ENCODE measurements at places on chromosomes 6 and 20. TPM values are rescaled to one million over a fixed set of nuclear protein-coding genes. Genes with fewer than 3 reads are reported as not detected.

The DAAM2 gene
- 25.9 TPM for total RNA-seq

The CALHM5 gene
- 4.4 TPM for total RNA-seq

The SLC35B3 gene
- 18.2 TPM for total RNA-seq

The POU5F1 gene
- total RNA-seq = under 0.01 TPM

The GABRR2 gene
- total RNA-seq = 0.26 TPM

The UCKL1 gene
- total RNA-seq = 27.9 TPM

The ECT2L gene
- 0.17 TPM for total RNA-seq

The MCUR1 gene
- 7.4 TPM for total RNA-seq

The EEF1A2 gene
- total RNA-seq = 1.7 TPM

The PXDC1 gene
- 52.7 TPM for total RNA-seq

DNA sequence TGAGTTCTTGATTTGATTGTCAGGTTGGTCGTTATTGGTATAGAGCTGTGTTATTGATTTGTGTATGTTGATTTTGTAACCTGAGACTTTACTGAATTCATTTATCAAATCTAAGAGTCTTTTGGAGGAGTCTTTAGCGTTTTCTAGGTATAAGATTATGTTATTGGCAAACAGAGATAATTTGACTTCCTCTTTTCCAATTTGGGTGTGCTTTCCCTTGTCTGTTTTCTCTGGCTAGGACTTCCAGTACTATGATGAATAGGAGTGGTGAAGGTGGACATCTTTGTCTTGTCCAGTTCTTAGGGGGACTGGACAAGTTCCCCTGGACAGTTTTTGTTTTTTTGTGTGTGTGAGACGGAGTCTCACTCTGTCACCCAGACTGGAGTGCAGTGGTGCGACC lies 17.4 kb downstream of the HLA-DOA start:
- DNase-seq = no peak

DNA sequence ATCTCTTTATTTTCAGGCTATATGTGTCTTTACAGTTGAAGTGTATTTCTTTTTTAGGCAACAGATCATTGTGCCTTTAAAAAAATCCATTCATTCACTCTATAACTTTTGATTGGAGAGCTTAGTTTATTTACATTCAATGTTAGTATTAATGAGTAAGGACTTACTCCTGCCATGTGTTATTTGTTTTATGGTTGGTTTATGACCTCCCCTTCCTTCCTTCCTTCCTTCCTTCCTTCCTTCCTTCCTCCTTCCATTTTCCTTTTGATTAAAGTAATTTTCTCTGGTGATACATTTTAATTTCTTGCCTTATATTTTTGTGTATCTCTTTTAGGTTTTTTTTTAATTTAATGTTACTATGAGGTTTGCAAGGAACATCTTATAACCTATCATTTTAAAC lies 1005.3 kb upstream of the EPHA7 start:
- no peak for DNase-seq

- DNase-seq = peak; percentile 44
Measured at GRCh38 chr6:26215585-26216358, 128.5 kb downstream of the HFE start.

DNA sequence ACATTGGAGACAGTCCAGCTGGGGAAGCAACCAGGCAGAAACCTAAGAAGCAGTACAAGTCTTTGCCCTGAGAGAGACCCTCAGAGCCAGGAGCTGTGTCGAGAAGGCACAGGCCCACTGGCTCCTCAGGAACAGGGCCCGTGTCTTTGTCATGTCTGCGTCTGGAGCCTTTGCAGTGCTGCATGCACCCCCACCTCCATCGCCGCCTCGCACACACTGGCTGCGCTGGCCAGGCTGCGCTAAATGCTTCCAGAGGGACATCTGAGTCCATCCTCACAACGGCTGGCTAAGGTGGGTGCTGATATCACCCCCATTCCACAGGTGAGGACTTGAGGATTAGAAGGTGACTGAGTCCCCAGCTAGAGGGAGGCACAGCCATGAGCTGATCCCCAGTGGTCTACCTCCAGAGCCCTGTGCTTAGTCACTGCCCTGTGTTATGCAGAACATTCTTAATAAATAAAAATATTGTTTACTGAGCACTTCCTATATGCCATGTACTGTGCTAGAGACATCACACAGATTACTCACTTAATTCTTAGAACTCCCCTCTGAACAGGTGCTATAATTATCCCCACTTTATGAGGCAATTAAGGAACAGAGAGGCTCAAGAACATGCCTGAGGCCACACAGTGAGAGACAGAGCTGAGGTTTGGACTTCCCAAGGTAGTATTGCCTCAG lies 27.6 kb downstream of the GABRR2 start:
- DNase-seq = no peak

DNA sequence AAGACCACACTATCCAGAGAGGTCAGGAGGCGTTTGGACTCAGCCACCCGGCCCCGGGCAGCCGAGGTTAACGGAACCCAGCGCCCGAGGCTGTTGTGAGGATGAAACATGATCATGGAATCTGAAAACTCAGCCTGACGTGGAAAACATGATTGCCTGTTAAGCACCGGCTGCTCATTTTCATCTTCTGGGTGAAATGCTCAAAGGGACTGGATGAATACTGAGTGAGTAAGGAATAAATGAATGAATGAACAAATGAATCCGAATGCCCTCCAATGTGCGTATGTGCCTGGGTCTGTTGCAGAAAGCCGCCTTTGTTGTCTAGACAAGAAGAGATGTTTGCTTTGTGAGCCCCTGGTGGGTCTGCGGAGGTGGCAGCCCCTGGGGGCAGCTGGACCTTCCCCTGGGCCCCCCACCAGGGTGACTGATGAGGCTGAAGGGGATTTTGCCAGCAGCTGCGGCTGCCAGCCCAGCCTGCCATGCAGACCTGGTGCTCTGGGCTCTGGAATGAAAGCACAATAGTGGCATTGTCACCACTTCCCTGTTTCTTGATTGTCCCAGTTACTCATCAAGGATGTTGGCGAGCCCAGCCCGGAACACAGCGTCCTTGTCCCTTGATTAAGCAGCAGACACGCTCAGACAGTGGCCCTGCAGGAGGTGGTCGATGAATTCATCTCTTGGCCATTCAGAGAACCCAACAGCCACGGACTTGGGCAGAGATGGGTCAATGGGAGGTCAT lies 211.1 kb downstream of the ANKRD60 start:
- DNase-seq = peak; percentile 89

DNA sequence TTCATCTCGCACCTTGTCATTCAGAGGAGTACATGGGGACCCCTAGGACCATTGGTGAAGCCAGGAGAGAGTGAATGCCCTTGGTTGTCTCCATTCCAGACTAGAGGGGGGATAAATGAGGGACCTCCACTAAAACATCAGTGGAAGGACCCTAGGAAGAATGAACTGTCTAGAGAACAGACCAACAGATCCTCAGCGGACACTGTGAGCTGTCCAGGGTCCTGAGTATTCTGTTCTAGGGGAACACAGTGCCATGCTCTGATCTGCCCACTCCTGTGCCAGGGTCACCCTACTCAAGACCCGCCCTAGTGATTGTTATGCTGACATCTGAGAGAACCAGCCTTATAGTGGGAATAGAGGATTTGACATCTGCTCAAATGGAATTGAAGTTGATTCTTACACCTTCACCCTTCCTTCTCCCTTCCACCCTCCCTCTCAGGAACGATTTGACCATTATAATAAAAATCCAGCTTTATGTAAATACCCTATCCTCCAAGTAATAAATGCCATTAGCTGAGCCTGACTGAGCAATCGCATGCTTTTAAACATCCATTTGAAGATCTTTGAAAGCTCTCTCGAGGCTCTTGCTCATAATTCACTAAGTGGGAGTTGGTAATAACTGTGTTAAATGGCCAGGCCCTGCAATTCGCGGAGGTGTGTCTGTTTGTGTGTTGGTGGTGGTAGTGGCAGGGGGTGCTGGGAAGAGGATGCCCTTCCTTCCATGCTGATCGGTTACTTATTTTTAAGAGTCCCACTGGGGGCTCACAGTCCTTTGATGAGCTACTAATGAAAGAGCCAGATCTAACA lies 43.6 kb upstream of the SLC32A1 start:
- DNase-seq = peak; percentile 26

GRCh38 chr6:19925533-19925932 lies 88.4 kb downstream of the ID4 start:
- DNase-seq = no peak

GRCh38 chr6:47897247-47897646 lies 115.4 kb downstream of the OPN5 start:
- no peak for DNase-seq

GRCh38 chr6:93962566-93962965 lies 543.2 kb upstream of the EPHA7 start:
- DNase-seq = no peak

- peak; percentile 96 for DNase-seq
Measured at GRCh38 chr6:21753241-21754108, 159.9 kb downstream of the SOX4 start.

DNA sequence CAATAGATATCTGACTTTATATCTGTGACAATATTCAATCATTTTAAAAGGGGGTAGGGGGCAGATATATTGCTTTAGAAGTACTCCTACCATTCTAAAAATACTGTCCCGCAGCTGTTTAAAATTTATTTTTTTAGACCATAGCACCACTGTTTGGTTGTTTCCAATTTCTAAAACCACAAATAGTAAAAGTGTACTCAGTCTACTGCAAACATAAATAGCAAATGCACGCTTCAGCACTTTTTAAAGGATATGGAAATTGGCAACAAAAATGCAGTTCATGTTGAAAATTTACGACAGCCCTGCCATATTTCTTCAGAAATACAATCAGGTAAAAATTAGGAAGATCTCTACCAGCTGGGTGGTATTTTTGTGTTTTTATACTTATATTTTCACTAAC lies 132.0 kb upstream of the RUNX2 start:
- DNase-seq = peak; percentile 12

DNA sequence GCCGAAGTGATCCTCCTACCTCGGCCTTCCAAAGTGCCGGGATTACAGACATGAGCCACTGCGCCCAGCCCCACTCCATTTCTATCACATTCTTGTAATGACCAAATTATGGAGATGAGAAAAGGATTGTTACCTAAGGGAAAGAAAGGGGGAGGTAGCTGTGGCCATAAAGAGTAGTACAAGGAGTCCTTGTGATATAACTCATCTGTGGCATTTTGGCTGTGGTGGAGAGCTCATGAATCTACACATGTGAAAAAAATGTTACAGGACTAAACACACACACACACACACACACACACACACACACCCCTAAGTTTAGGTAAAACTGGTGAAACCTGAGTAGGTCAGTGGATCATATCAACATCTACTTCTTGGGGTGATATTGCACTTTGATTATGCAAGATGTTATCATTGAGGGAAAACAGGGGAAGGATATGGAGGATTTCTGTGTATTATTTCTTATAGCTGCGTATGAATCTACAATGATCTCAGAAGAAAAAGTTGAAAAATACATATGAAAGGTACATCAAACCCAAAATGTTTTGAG lies 251.5 kb downstream of the TSHZ2 start:
- peak; percentile 38 for DNase-seq

All from fibroblast of lung (primary cell).